ENCODE measurements at places on chromosomes 12 and 14.

- no peak for DNase-seq
These were observed 258.6 kb downstream of the MSRB3 start for GRCh38 chr12:65536876-65537681.

- DNase-seq, result no peak
These were observed 146.8 kb upstream of the LRIG3 start for GRCh38 chr12:59067083-59067482.

DNA sequence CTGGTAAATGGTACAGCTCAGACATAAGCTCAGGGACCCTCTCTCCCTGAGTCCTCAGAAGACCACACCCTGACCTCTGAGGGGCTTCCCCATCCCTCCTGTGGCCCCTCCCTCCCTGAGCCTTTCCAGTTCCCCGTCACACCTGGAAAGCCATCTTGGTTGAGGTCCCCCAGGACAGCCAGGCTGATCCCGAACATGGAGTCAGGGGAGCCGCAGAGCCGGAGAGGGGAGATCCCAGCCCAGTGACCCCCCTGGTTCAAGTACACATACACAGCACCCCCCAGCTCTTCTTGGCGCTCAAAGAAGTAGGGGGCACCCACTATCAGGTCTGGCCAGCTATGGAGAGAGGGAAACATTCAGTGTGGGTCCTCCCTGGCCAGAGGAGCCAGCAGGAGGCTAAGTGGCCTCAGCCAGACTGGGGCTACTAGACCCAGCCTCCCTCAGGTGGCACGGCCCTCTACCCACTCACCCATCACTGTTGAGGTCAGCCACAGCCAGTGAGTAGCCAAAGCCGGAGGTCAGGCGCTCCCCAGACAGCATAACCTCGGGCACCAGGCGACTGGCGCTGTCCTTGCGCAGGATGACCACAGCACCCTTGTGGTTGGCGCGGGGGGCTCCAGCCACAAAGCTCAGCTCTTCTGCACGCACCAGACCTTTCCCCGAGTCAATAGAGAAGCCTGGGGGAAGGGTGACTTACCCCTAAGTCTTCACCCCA is 9.3 kb downstream of the ITGA7 start:
- DNase-seq, result no peak

DNA sequence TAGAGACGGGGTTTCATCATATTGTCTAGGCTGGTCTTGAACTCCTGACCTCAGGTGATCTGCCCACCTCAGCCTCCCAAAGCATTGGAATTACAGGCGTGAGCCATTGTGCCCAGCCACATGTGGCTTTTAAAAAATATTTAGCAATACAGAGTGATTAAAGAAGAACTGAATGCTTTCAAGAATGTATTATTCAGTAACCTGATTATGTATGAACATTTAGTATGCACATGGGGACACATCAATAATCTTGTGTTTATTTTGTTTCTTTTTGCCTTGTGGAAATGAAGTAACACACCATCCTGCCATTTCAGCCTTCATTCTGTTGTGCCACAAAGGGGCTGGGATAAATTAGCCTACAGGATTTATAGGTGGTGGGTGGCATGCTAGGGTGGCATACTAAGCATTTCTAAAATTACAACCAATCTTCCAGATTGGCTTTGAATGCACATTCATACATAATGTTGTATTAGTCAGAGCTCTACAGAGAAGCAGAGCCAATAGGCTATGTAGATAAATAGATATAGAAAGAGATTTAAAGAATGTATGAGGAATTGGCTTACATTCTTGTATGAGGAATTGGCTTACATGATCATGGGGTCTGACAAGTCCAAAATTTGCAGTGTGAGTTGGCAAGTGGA is 25.5 kb upstream of the TXNRD1 start:
- DNase-seq, result no peak

DNA sequence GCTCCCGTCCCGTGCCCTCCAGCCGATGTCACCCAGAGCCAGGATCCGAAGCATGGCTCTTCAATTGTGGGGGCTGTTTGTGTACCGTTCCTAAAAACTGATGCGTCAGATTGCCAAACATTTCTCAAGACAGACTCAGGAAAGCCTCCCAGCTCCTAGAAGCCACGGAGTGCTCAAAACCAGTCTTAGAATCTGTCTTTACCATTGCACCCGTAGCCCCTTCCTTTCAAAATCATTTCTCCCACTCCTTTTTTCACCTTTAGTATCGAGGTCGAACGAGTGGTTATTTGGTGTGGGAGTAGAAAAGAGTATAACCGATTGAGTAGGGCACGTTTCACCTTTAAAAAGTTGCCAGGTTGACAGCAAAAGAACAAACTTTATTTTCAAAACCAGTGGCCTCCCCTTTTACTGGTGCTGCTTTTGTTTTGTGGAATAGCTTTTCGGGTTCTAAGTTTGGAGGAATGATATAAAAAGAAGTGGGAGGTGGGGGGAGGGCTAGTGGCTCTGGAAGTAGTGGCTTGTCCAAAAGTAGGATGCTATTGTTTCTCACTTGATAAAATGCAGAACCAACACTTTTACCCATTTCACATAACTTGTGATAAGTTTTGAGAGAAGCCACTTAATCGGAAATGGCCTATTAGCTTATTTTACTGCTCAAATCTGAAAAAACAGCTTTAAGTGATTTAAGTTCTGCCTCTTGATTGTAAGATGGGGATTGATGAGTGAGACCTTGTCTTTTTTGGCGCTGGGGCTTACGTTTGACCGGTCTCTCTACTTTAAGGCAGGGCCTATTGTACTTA is 803 bp downstream of the STK38L start:
- DNase-seq, result no peak

- no peak for DNase-seq
These were observed 596.1 kb downstream of the ETNK1 start for GRCh38 chr12:23221066-23221465.

- no peak for DNase-seq
These were observed 55.6 kb upstream of the PTHLH start for GRCh38 chr12:28027947-28028724.

- DNase-seq, result no peak
These were observed 64.9 kb downstream of the RIN3 start for GRCh38 chr14:92578511-92578910.

GRCh38 chr14:24965934-24966578 is 83.9 kb downstream of the STXBP6 start:
- DNase-seq, result no peak

DNA sequence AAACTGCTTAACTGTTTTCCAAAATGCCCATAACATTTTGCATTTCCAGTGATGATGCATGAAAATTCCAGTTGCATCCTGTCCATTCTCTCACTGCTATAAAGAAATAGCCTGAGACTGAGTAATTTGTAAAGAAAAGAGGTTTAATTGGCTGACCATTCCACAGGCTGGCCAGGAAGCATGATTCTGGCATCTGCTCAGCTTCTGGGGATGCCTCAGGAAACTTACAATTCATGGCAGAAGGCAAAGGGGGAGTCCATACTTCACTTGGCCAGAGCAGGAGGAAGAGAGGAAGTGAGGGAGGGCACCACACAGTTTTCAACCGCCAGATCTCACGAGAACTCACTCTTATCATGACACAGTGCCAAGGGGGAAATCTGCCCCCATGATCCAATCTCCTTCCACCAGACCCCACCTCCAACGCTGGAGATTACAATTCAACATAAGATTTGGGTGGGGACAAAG is 18.2 kb upstream of the CLEC2D start:
- no peak for DNase-seq

DNA sequence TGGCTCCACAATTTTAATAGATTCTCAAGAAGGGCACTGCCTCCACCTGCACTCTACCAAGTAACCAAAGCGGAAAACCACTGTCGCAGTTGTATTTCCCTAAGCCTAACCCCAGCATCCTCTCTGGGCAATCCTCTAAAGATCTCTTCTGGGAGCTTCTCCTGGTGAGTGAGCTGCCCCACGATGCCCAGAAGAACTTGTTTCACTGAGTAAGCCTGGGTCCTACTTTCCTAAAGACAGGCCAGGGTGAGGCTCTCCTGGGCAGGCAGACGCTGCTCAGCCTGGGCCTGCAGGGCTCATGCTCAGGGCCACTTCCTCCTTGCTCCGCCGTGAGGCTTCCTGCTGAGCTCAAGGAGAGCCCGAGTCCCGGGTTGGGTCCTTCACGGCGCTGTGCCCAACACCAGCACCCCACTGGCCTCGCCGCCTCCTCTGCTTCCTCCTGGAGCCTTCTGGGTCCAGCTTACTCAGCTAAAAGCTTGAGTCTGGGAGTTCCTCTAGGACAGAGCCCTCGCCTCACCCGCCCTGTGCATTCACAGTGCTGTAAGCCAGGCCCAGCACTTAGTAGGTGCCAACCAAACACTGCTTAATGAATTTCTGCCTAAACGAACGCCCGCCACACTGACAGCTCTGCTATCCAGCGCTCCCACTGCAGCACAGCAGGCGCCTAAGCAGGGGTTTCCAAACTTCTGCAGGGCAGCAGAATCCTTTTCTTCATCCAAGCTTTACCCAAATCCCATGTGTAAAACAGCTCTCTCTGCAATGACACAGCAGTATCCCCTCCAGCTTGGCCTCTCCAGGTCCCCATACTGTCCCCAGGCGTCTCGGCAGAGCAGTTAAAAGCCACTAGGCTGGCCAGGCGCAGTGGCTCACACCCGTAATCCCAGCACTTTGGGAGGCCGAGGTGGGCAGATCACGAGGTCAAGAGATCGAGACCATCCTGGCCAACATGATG is 5.7 kb downstream of the RAB35 start:
- peak; percentile 32 for DNase-seq

- no peak for DNase-seq
These were observed 101.9 kb upstream of the OVCH1 start for GRCh38 chr12:29599381-29599780.

DNA sequence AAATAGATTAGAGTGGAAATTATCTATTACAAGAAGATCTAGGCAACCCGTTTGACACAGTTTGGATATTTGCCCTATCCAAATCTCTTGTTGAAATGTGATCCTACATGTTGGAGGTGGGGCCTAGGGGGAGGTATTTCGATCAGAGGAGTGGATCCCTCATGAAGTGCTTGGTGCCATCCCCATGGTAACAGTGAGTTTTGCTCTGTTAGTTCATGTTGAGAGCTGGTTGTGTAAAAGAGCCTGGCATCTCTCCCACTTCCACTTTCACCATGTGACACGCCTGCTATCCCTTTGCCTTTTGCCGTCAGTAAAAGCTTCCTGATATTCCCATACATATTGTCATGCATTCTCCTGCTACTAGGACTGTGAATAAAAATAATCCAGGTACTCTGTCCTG is 66.4 kb upstream of the FLRT2 start:
- DNase-seq, result no peak

GRCh38 chr12:116392061-116392460 is 114.6 kb upstream of the MED13L start:
- DNase-seq, result no peak

- DNase-seq, result no peak
These were observed 79.2 kb downstream of the CCDC88C start for GRCh38 chr14:91338379-91338778.
